HCT116 (cell line): ENCODE measurements at places on chromosomes 2 and 18. TPM values are rescaled to one million over a fixed set of nuclear protein-coding genes. Genes with fewer than 3 reads are reported as not detected.

RMND5A gene
- total RNA-seq, result 32.4 TPM

ABCB11 gene
- total RNA-seq, result 0.12 TPM

CSRNP3 gene
- total RNA-seq, result 0.05 TPM

MTCL1 gene
- total RNA-seq, result 22.7 TPM

ALPG gene
- total RNA-seq, result 0.10 TPM

PID1 gene
- 0.15 TPM for total RNA-seq
